NCI-H1436 treated with DMSO at 0.1 percent for 48 hours (cell line): ENCODE measurements at places on chromosomes 3 and 15.

GRCh38 chr3:156948402-156949210 lies 122.5 kb downstream of the LEKR1 start:
- no peak for DNase-seq

GRCh38 chr15:57330619-57331340 lies 45.5 kb upstream of the CGNL1 start:
- no peak for DNase-seq

- DNase-seq: no peak
Measured at GRCh38 chr3:157129803-157130466, 30.0 kb downstream of the CCNL1 start.

DNA sequence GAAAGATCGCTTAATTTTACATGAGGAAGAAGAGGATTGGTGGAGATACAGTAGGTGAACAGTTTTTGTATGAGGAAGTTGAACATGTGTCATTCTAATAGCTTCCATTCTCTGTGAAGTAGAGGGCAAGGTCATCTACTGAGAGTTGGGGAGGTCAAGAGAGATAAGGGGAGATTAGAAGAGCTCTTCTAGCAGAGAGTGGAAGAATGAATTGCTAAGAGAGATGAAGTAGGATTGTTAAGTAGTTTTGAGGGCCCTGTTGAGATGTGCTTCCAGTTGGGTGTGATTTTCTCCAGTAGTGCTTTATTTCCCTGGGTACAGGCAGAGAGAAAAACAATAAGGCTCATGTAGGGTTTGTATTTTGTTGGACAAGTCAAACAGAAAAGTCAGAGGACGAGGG lies 5.2 kb downstream of the OPA1 start:
- DNase-seq: no peak

DNA sequence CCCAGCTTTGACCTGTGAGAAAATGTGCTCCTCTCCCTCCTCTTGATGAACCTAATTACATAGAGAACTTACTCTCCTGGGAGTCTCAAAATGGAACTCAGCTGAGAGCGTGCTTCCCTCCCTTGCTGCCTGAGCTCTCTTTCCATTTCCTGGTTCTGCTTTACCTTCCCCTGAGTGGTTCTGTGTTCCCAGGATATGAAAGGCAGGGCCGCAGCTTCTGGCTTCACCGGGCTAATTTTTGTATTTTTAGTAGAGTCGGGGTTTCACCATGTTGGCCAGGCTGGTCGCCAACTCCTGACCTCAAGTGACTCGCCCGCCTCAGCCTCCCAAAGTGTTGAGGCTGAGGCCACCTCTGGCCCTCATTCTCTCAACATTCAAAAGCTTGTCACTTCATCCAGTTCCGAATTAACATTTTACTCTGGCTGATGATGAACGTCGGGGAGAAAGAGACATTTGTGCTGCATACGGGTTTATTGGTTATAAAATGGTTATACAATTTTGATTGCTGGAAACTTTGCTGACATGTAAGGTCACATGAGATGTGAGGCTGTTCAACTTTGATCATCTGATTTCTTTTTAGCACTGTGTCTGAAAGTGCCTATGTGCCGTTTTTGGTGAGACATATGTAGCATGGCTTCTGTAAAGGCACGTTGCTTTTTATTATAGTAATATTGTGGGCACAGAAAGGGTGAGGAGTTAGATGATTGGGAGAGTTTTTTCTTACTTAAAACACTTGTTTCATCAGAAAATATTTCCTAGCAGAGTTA lies 6.6 kb downstream of the PLS1 start:
- DNase-seq: no peak

DNA sequence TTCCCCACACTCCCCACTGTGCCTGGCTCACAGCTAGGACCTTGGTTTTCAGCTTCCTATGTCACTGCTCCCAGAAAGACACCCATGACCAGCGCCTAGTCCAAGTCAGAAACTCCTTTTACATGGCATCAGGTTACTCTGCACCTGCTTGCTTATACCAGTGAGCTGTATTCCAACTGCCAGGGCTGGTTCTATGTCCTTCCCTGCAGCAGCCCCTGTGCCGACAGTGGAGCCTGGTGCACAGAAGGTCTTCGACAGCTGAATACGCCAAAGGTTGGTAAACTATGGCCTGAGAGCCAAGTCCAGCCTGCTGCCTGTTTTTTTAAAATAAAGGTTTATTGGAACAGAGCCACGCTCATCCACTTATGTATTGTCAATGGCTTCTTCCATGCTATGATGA lies 102.5 kb downstream of the IQSEC1 start:
- no peak for DNase-seq

DNA sequence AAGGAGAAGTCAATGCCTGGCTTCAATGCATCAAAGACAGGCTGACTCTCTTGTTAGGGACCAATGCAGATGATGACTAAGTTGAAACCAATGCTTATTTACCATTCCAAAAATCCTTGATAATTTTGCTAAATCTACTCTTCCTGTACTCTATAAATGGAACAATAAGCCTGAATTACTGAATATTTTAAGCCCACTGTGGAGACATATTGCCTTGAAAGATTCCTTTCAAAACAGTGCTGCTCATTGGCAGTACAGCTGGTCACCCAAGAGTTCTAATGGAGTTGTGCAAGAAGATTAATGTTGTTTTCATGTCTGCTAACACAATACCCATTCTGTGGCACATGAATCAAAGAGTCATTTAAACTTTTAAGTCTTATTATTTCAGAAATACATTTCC lies 181.0 kb upstream of the CBLB start:
- DNase-seq: no peak
